ENCODE measurements at places on chromosomes 11 and 22.

DNA sequence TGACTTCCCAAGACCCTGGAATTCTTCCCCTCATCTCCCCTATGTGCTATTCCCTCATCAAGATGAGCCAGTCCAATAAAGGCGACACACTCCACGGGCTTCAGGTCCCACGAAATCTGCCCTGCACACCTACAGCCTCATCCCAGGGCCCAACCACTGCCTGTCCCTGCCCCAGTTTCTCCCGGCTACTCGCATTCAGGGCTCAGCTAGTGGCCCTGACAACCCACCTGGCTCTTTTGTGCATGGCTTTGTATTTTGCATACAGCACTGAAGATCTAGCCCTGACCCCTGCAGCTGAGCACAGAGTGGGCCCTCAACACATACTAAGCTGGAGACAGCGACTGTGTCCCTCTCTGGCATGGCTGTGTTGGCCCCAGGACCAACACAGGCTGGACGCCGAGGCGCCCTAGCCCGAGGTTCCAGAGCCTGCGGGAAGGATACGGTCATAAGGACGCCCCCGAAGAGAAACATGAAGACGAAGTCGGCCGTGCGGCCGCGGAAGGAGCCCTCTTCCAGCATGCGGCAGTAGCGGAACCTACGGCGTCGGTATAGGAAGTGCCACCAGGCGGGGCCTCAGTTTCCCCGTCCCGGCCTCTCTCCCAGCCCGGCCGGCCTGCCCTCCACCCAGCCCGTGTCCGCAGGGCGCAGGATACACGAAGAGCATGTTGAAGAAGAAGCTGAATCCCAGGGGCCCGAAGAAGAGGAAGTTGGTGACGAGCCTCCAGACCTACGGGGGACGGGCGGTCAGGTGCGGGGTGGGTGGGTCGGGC is 710 bp downstream of the DERL3 start:
- no peak for DNase-seq

DNA sequence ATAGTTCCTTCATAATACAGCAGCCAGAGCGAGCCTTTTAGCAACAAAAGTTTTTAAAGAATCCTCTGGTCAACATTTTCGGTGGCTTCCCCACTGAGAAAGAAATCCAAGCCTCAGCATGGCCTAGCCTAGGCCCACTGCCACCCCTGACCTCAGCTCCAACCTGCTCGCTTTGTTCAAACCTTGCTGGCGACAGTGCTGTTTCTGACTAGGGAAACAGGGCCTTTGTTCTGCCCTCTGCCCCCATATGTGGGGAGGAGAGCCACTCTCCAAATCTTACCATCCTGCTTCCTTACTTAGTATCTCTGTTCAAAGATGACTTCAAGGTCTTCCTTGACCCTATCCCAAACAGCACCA is 95.8 kb downstream of the CCDC83 start:
- no peak for DNase-seq

DNA sequence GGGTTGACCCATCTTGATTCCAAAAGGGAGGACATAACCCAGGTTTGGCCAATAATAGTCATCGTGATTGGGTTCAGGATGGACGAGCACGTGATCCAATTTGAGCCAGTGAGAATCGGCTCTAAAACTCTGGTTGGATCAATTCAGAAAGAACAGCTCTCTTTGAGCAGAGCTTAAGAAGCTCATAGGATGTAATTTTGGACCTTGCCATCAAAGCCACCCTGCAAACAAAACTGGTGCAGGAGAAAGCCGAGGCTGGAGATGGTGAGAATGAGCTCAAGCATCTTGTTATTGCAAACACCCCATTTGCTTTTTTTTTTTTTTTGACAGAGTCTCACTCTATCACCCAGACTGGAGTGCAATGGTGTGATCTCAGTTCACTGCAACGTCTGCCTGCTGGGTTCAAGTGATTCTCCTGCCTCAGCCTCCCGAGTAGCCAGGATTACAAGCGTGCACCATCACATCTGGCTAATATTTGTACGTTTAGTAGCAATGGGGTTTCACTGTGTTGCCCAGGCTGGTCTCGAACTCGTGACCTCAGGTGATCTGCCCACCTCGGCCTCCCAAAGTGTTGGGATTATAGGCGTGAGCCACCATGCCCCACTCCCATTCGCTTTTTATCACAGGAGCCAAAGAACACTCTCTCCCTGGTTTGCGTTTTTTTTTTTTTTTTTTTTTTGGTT is 13.8 kb upstream of the MIAT start:
- DNase-seq, result peak; percentile 53

- no peak for DNase-seq
These were observed 6.7 kb downstream of the CARD18 start for GRCh38 chr11:105132716-105133511.

DNA sequence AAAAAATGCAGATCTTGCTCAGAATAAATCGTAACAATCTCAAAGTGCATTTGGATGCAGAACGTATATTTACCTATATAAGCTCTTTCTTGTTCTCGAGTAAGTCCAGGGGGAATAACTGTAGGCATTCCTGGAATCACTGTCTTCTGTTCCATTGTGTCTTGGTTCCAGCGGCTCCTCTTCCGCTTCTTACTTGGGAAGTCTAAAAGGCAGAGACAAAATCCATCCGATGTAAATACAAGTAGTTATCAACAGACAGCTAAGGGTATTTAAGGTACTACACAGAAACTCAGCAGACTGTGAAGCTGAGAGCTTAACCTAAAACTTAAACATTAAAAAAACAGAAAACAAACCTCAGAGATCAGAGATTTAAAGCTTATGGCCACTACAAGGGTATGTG is 1.9 kb downstream of the SF1 start:
- no peak for DNase-seq
